Left forelimb (tissue), 1 donor: ENCODE measurements at places on chromosomes 16 and 17.

DNA sequence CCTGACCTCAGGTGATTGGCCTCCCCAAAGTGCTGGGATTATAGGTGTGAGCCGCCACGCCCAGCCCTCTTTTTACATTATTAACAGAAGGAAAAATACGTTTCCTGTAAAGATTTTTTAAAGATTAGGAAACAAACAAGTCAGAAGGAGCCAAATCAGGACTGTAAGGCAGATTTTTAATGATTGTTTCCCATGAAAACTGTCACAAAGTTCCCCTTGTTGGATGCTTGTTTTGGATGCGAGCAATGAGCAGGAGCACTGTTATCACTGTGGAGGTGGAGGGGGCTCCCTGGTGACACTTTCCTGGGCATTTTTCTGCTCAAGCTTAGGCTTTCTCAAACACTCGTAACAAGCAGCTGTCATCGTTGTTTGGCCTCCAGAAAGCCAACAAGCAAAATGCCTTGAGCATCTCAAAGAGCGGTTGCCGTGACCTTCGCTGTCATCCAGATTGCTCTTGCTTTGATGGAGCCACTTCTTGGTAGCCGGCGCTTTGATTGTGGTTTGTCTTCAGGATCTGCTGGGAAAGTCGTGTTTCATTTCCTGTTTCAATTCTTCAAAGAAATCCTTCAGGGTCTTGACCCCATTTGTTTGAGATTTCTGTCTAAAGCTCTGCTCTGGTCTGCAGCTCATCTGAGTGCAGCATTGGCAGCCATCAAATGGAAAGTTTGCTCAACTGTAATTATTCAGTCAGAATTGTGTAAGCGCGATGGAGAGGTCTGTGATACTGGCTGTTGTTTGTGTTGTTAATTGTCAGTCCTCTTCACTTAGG lies 128.7 kb downstream of the RPTOR start:
- DNase-seq, result no peak

- no peak for DNase-seq
Measured at GRCh38 chr17:75272848-75273184, 1.8 kb upstream of the MIF4GD start.

GRCh38 chr17:80789356-80789902 lies 202.2 kb upstream of the CHMP6 start:
- no peak for DNase-seq

- no peak for DNase-seq
Measured at GRCh38 chr16:66539623-66540469, 10.1 kb downstream of the TK2 start.

DNA sequence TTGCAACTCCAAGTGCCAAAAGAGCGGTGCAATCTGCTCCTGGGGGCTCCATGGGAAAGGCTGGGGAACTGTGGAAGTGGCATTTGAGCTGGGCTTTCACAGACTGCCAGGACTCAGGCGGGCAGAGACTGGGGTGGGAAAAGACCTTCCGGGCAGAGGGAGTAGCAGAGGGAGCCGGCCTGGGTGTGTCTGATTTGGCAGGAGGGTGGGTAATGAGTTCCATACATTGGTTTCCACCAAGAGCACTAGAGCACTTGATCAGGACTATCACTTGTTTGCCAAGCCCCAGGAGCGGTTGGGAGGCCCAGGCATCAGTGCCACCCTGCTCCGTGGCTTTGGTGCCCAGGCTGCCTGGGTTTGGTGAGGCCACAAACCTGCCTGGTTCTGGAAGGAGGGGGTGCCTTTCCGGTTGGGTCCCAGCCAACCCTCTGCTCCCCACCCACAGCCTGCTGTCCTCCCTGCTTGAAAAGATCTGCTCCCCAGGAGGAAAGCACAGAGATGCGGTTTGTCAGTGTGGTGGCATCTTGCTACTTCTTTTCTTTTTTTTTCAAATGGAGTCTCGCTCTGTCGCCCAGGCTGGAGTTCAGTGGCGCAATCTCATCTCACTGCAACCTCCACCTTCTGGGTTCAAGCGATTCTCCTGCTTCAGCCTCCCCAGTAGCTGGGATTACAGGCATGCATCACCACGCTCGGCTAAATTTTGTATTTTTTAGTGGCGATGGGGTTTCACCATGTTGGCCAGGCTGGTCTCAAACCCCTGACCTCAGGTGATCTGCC lies 3.5 kb upstream of the TRIM47 start:
- DNase-seq, result no peak

DNA sequence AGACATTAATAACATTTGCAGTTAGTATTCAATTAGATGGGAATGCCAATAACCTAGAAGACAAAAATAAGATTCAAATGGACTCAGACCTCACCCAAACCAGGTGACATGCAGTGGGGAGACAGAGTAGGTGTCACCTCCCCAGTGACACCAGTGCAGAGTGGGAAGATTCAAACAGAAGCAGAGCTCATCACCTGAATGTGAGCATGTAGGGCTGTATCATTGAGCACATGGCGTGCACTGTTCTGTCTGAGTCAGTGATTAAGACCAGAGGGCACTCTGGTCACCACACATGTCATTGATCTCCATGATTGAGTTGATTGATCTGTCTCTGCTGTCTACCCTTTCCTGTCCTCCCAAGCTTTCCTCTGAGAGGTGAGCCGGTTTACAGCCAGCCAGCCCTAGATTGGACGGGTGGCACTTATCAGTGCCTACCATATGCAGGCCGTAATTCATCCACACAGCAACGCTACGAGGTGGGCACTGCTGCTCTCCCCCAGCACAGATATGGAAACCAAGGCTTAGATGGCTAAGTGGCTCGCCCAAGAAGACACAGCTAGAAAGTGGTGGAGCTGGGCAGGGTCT lies 34.0 kb downstream of the RHBDL3 start:
- DNase-seq, result no peak
